ENCODE measurements at places on chromosomes 11 and 22. TPM values are rescaled to one million over a fixed set of nuclear protein-coding genes. Genes with fewer than 3 reads are reported as not detected.
A peak's percentile ranks its signal among the peaks of the same experiment; 100 is the strongest.

GRCh38 chr22:31919730-31920129, 24.6 kb upstream of the YWHAH start:
- H3K27ac ChIP-seq, result no peak overlapping the region
- no peaks in the 10 kb centered on the region for H3K36me3 ChIP-seq
- no peaks in the 10 kb centered on the region for H3K4me1 ChIP-seq

- no peak for DNase-seq
- no peak overlapping the region for H3K4me3 ChIP-seq
- H3K27ac ChIP-seq, result no peak overlapping the region
Observed at GRCh38 chr11:95897731-95898130, 26.2 kb downstream of the MTMR2 start.

DNA sequence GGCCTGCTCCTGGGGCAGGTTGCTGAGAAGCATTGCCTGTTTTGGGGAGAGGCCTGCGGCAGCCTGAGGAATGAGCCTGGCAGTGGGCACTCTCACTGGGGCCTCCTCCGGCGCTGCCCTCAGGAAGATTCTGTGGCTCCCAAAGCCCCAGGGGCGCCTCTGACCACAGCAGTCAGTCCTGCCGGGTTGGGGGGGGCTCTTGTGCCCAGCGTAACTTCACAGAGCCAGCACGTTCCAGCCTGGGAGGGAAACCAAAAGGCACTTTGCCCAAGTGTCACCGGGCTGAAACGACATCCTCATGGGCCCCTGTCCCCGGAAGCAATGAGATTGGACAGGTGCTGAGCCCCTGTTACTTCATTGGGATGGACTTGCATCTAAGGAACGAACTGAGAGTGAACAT, 4.3 kb upstream of the LRP5 start:
- H3K27ac ChIP-seq, result no peak overlapping the region
- no peaks in the 10 kb centered on the region for H3K27me3 ChIP-seq
- no peaks in the 10 kb centered on the region for H3K36me3 ChIP-seq
- DNase-seq, result no peak
- H3K4me3 ChIP-seq, result no peak overlapping the region
- no peaks in the 10 kb centered on the region for H3K4me1 ChIP-seq

TPBGL gene
- 1.7 TPM for total RNA-seq

PTPRCAP gene
- 18.2 TPM for total RNA-seq

GRCh38 chr11:44817207-44817949, 90.6 kb downstream of the TSPAN18 start:
- no peak overlapping the region for H3K27ac ChIP-seq
- peaks cover 6% of the 10 kb centered on the region for H3K4me1 ChIP-seq
- no peak for DNase-seq
- no peak overlapping the region for H3K4me3 ChIP-seq
- no peaks in the 10 kb centered on the region for H3K36me3 ChIP-seq

POU2AF2 gene
- total RNA-seq, result not detected

DNA sequence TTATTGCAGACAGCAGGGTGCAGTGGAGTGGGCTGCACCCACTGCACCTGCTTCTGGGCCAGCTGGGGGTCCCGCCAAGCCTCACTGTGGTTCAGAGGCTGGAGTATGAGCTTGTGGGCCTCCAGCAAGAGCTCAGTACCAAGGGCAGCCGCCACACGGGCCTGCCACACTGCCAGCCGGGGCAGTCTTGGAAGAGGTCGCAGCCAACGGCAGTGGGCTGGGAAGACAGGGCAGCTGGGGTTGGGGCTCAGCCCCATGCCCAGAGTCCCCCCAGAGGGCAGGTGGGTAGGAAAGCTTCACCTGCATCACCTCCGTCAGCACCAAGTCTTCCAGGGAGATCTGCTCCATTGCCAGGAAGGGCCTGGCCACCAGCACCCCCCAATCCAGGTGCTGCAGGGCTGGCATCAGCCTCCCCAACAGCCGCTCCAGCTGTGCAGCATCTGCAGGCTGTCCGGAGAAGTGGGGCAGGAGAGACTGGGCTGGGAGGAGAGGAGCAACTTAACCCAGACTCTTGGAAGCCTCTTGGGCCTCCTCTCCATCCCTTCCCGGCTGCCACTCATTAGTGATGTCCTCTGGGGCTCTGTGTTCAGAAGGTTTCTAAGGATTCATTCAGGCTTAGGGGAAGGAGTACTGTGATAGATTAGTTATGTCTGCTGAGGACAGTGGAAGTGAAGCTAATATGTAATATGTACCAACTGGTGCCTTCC, 1.1 kb upstream of the GSTT4 start:
- no peaks in the 10 kb centered on the region for H3K27me3 ChIP-seq
- no peaks in the 10 kb centered on the region for H3K4me1 ChIP-seq
- no peak overlapping the region for H3K27ac ChIP-seq
- no peaks in the 10 kb centered on the region for H3K36me3 ChIP-seq
- no peak for DNase-seq

GRCh38 chr11:47891886-47892285, 43.7 kb upstream of the NUP160 start:
- H3K27me3 ChIP-seq, result no peaks in the 10 kb centered on the region
- H3K27ac ChIP-seq, result no peak overlapping the region

DNA sequence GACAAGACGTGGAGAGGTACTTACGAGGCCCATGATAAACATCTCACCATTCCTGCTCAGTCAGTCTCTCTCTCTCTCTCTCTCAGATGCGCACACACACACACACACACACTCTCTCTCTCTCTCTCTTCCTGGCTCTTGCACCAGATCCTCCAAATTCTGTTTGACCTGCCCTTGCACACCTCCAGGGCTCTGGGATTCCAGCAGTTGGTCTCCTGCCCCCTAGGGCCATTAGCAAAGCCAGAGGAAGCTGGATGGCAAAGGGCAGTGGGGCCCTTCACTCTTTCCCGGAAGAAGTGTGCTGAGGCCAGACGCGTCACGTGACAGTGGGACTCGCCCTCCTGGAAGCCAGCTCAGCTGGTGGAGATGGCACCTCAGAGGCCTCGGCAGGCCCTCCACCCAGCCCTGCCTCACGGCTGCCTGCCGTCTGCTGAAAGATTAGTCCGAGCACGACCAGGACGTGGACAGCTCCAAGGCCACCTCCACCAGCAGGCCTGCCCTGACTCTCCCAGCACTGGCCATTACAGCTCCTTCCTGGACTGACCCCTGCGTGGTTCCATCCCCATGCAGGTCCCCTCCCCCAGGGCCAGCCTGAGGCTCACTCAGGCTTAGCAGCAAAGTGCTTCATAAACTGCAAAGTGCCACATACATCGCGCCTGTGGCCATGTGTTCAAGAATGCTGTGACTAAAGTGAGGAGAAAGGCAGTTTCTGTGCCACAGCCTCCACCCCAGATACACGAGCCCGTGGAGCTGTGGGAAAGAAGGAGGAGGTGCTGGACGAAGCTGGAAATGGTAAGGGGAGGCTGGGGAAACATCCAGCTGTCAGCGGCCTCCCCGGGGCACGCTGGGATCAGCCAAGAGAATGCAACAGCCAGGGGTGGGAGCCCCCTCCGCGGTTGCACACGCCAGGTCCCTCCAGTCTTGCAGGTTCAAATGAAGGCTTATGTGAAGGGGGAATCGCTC, 3.7 kb downstream of the PDGFB start:
- peak overlapping the region; percentile 51 for H3K4me3 ChIP-seq
- no peak for DNase-seq
- H3K36me3 ChIP-seq, result no peaks in the 10 kb centered on the region
- H3K27me3 ChIP-seq, result no peaks in the 10 kb centered on the region
- peaks cover 88% of the 10 kb centered on the region for H3K4me1 ChIP-seq

CHRM1 gene
- total RNA-seq, result not detected

GRCh38 chr11:61793083-61793828, 545 bp downstream of the FEN1 start:
- peaks cover 40% of the 10 kb centered on the region for H3K4me1 ChIP-seq
- no peak for DNase-seq
- H3K27ac ChIP-seq, result peak overlapping the region; percentile 96
- no peaks in the 10 kb centered on the region for H3K27me3 ChIP-seq

GRCh38 chr11:47035108-47035507, 98.5 kb downstream of the CSTPP1 start:
- no peak for DNase-seq
- no peak overlapping the region for H3K4me3 ChIP-seq
- H3K27me3 ChIP-seq, result no peaks in the 10 kb centered on the region
- no peaks in the 10 kb centered on the region for H3K4me1 ChIP-seq

GRCh38 chr22:35431483-35432227, 31.7 kb downstream of the MCM5 start:
- H3K27ac ChIP-seq, result peak overlapping the region; percentile 18
- H3K27me3 ChIP-seq, result no peaks in the 10 kb centered on the region
- peaks cover 10% of the 10 kb centered on the region for H3K4me1 ChIP-seq
- peaks cover 8% of the 10 kb centered on the region for H3K36me3 ChIP-seq

IL10RA gene
- total RNA-seq, result 29.0 TPM

GRCh38 chr11:73019449-73019848, 122.7 kb downstream of the FCHSD2 start:
- H3K27me3 ChIP-seq, result no peaks in the 10 kb centered on the region
- no peaks in the 10 kb centered on the region for H3K4me1 ChIP-seq
- no peak overlapping the region for H3K4me3 ChIP-seq
- H3K27ac ChIP-seq, result no peak overlapping the region
- no peak for DNase-seq

- H3K36me3 ChIP-seq, result no peaks in the 10 kb centered on the region
- H3K27me3 ChIP-seq, result no peaks in the 10 kb centered on the region
- no peak for DNase-seq
- no peak overlapping the region for H3K27ac ChIP-seq
Observed at GRCh38 chr11:21113876-21114275, 444.5 kb downstream of the NELL1 start.

TTC17 gene
- total RNA-seq, result 89.9 TPM

GRCh38 chr11:34407121-34407813, 31.5 kb upstream of the CAT start:
- H3K4me1 ChIP-seq, result no peaks in the 10 kb centered on the region
- no peak for DNase-seq
- no peaks in the 10 kb centered on the region for H3K27me3 ChIP-seq
- no peak overlapping the region for H3K4me3 ChIP-seq
- no peak overlapping the region for H3K27ac ChIP-seq
- no peaks in the 10 kb centered on the region for H3K36me3 ChIP-seq

GRCh38 chr22:42375982-42376381, 56.2 kb downstream of the NFAM1 start:
- no peak for DNase-seq
- H3K4me3 ChIP-seq, result no peak overlapping the region
- H3K4me1 ChIP-seq, result peaks cover 28% of the 10 kb centered on the region
- H3K27me3 ChIP-seq, result no peaks in the 10 kb centered on the region
- no peaks in the 10 kb centered on the region for H3K36me3 ChIP-seq
- H3K27ac ChIP-seq, result peak overlapping the region; percentile 81

DNA sequence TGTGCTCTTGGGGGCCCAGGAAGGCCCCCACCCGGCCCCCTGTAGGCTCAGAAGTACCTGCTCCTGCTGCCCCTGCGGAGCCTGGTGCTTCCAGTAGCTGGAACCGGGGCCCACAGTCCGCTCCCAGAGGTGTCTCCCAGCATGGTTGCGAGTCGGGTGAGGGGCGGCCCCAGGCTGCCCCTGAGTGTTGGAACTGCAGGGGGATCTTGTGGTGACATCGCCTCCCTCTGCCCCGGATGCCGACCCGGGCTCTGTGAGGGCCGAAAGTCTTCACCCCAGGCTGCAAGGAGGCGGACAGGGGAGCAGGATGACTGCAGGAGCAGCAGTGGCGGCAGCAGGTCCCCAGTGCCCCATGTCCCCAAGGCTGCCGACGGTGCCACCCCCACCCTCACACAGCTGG, 9.5 kb upstream of the PKP3 start:
- H3K36me3 ChIP-seq, result no peaks in the 10 kb centered on the region
- no peak for DNase-seq
- H3K27me3 ChIP-seq, result no peaks in the 10 kb centered on the region
- H3K4me3 ChIP-seq, result no peak overlapping the region
- no peak overlapping the region for H3K27ac ChIP-seq

All from vagina (tissue), 2 donors.